K562 (cell line): ENCODE measurements at places on chromosomes 16 and 17. TPM values are rescaled to one million over a fixed set of nuclear protein-coding genes. Genes with fewer than 3 reads are reported as not detected.

DNA sequence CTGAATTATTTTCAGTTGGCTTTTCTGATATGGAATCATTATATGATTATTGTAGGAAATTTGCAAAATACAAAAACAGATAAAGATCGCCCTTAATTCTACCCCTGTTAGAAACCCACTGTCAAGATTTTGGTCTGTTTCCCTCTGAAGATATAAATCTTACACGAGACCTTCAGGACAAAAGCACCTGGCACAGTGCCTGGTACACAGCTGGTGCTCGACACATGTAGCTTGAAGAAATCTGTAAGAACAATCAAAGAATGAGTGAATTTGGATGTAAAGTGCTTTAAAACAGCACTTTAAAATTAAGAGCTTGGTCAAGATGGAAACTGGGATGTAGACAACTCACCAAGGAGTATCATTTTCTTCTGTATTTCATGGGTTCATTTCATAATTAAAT, 181.1 kb downstream of the C16orf78 start:
- DNase-seq = no peak

GRCh38 chr17:50144355-50144754, 6.1 kb downstream of the PPP1R9B start:
- DNase-seq = no peak

- DNase-seq = no peak
These were observed 86.9 kb downstream of the SEC14L1 start for GRCh38 chr17:77227461-77228240.

DNA sequence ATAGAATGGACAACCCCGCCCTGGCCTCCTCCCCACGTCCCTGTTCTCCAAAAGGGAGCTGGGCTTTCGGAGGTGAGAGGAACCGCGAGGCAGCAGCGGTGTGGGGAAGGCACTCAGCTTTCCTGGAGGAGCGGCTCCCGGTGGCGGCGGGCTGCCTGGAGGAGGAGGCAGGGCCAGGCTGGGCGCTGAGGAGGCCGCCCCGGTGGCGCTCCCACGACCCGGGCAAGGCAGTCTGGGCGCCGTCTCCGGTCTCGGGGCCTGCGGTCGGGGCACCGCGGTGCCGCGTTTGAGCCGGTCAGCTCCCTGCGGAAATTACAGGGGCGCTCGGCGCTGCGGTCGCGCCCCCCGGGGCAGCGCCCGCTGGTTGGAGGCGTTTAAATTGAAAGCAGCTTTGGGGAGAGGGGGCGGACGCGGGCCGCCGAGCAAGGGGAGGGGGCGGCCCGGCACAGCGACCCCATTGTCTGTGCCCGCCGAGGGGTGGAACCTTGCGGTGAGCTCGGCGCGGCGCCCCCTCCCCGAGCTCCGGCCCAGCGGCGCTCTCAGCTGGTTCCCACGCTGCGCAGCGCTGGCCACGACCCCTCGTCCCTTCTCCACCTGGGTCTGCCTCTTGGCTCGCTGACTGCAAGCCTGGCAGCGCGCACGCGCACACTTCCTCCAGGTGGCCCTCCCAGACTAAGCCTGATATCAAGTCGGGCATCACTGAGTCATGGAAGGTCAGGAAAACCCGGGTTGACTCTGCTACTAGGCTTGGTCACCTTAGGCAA, 58.7 kb upstream of the DLX4 start:
- peak; percentile 26 for DNase-seq

DNA sequence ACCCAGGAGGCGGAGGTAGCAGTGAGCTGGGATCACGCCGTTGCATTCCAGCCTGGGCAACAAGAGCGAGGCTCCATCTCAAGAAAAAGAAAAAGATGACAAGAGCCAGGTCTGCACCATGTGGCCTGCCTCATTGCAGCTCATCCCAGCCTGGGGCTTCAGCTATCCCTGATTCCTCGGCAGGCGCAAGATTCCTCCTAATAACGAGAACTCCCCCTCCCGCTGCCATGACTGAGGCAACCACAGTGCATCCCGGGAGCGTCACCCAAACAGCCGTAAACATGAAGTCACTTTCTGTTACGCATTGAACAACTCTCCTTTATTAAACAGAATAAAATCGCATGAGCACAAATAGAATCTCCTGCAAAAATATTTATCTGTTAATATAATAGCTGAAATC, 120.6 kb downstream of the MGAT5B start:
- DNase-seq = no peak

- DNase-seq = no peak
These were observed 19.5 kb downstream of the MPHOSPH6 start for GRCh38 chr16:82150549-82150948.

- DNase-seq = peak; percentile 87
These were observed 33.3 kb downstream of the PLCD3 start for GRCh38 chr17:45098869-45099616.

- no peak for DNase-seq
These were observed 159.4 kb downstream of the SEC14L1 start for GRCh38 chr17:77300016-77300686.

The VTN gene
- 0.86 and 2.3 TPM in 2 replicates for total RNA-seq

The PIRT gene
- total RNA-seq = not detected in 2 replicates
